Stimulated activated CD8-positive, alpha-beta memory T cell treated with anti-CD3 and anti-CD28 coated beads, Interleukin-7, amount 100 ng/mL, for 48 hours (primary cell): ENCODE measurements at places on chromosomes 2 and 18.

DNA sequence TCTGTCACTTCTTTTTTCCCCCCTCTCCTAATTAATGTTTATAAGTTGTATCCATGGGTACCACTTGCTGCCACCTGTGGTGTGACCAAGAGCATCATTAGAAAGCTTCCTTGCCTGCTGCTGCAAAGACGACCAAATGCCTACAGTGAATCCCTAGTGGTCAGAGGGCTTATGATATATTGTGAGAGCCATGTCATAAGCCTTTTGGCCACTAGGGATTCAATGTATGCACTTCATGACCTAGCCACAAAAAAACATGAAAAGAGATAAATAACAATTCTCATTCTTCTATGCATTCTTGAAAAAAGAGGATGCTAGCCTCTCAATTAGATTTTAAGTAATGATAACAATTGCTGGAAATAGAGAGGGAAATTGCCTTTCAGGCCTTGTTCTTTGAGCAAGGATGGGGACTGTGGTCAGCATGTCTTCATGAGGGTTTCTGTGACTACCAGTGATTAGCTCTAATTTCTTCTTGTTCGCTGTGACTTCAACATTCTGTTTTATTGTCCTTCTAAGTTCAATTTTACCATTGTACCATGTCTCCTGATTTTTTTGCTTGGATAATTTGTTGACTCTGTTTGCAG lies 435.3 kb downstream of the TGIF1 start:
- no peak for DNase-seq

- DNase-seq, result no peak
Observed at GRCh38 chr2:74119339-74119738, 28.4 kb downstream of the BOLA3 start.

GRCh38 chr2:238176613-238177012 lies 17.8 kb downstream of the ERFE start:
- DNase-seq, result no peak

DNA sequence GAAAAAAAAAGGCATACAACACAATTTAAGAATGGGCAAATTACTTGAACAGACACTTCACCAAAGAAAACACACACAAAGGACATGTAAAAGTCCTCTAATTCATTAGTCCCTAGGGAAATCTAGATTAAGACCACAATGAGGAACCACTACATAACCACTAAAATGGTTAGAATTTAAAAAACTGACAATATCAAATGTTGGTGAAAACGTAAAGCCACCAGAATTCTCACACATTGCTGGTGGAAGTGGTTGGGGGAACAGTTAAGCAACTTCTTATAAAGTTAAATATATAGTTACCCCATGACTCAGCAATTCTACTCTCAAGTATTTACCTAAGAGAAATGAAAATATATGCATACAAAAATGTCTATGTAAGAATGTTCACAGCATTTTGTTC lies 11.8 kb downstream of the RTN4 start:
- DNase-seq, result no peak

DNA sequence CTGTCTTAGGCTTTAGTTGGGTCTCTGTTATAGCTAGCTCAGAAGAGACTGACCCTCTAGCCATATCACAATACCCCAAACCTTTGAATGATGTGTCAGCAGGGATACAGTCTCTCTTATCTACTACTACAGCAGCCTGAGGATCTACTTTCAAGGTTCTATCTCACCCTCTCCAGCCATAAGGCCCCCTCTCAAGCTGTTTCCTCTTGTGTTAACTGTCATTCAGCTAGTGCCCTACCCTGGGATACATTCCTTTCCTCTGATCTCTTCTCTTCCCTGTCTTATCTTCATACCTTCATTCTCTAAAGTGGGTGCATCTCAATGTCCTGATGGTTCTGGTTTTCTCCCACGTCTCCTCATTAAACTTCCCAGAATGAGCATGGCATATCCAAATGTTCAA lies 434.7 kb downstream of the NRXN1 start:
- DNase-seq, result no peak

- no peak for DNase-seq
Observed at GRCh38 chr2:139386401-139386800, 606.2 kb upstream of the NXPH2 start.

- DNase-seq, result no peak
Observed at GRCh38 chr2:120398051-120398995, 52.4 kb downstream of the INHBB start.
